GM13976 (cell line): ENCODE measurements at places on chromosomes 3 and 15.

DNA sequence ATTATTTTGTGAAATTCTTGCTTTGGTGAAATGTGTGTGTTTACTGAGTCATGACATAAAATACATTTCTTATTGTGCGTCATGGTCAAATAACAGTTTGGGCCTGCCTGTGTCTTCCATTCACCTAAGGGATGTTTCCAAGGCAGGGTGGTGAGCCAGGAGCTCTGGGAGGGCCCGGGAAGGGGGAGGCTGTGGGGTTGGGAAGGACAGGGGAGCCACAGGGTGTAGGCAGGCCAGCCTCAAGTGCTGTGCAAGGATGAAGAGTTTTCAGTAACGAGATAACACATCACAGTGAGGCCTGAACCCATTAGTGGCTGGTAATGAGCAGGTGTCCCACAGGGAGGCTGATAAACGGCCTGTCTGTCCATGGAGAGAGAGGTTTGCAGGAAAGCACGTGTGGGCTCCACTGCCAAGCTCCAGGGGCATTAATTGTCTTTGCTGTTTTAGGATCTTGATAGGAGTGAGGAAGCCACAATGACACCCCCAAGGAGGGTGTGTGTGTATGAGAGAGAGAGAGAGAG is 35.6 kb upstream of the SEC13 start:
- DNase-seq, result no peak

- no peak for DNase-seq
Observed at GRCh38 chr3:146050691-146051090, 110.3 kb downstream of the PLOD2 start.

GRCh38 chr3:13069495-13069894 is 3.7 kb downstream of the IQSEC1 start:
- DNase-seq, result peak; percentile 83

DNA sequence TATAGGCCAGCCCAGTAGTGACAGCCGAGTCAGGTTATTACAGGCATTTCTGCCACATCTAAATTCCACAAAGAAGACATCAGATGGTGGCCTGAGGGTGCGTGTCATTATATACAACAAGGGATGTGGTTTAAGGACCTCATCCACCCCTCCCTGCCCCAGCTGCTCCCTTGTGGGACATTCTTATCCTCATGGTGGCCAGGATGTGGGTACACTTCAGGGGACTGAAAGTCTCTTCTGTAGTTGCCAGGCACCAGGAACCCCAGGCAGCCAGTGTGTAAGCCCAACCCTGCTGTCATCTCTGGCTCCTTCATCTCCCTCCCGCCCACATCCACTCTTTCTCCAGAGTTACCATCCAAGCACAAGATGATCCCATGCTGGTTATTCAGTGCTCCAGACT is 224.9 kb upstream of the TOPAZ1 start:
- DNase-seq, result no peak

DNA sequence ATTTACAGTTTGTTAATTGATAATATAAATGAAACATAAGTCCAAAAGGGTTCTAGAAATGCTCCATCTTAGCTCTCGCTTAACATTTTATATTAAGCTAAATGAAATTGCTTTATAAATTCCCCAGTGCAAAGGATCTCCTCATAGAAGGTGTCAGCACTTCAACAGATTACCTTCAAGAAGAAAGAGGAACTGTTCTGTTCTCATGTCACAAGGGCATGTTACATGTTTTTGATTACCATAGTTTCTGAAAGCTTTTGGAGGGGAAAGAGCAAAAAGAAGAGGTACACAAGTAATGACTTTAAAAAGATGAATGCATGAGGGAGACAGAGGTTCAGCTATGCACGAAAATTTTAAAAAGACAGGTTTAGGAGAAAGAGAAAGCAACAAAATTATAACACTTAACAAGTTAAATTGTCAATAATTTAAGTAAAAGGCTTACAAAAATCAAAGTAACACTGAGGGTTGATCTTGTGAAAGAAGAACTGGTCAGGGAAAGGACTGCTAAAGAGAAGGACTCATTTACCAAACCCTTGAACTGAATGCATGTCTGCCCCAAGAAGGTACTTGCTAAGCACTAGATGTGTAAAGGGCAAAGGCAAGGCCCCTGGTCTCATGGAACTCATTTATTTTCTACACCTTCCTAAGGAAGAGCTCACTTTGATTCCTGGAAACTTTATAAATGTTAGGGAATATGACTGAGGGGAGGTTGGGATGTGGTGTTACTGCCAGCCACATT is 45.1 kb downstream of the CCDC191 start:
- DNase-seq, result peak; percentile 20

- DNase-seq, result no peak
Observed at GRCh38 chr3:126540951-126541627, 17.1 kb downstream of the CHST13 start.

GRCh38 chr15:48868536-48868935 is 9.4 kb upstream of the EID1 start:
- DNase-seq, result no peak

DNA sequence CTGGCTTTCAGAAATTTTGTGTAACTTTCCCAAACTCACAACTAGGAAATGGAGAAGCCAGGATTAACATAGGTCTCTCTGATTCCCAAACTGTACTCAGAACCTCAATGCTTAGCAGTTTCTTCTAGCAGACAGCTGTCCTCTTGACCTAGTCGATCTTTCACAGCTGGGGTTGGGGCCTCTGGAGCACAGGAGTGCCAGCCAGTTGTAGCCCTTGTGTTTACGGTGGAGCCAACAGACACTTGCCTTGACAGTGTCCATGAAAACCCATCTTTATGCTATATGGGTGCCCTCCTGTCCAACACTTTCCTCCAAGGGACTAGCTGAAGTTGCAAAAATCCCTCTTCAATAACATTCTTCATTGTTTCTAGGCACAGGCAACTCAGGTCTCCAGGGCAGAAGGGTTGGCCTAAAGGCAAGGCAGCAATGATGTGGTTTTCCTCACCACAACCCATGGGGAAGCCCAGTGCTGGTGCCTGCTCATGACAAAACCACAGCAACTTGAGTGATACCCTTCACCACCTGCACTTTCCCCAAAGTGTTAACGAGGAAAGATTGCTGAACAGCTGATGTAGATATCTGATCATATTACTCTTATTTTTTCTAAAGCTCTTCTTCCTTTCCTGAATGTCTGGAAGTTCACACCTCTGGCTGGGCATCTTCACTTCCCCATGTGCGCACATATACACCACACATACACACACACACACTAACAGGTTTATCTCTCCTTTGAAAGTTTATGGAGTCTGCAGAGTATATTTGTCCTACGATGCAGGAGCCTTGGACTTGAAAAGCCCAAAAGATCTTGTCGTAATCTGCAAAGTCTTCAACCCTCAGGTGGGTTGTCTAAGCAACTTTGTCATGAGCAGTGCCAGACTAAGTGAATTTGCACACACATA is 11.0 kb upstream of the KNG1 start:
- DNase-seq, result no peak

DNA sequence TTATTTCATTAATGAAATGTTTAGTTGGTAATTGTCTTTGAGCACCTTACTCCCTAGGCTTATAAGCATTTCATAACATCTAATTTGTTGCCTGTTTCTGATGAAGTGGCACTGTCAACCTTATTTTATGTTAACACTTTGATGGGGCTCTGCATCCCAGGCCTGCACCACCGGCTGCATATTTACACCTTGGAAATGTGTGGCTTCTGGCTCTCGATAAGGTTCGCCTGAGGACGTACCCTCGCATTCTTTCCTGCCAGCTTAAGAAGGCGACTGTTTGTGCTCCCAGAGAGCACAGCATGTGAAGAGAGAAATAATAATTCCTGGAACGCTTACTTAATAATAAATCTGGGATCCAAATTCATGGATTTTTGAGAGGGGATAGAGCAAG is 763.3 kb upstream of the CFAP20DC start:
- no peak for DNase-seq

DNA sequence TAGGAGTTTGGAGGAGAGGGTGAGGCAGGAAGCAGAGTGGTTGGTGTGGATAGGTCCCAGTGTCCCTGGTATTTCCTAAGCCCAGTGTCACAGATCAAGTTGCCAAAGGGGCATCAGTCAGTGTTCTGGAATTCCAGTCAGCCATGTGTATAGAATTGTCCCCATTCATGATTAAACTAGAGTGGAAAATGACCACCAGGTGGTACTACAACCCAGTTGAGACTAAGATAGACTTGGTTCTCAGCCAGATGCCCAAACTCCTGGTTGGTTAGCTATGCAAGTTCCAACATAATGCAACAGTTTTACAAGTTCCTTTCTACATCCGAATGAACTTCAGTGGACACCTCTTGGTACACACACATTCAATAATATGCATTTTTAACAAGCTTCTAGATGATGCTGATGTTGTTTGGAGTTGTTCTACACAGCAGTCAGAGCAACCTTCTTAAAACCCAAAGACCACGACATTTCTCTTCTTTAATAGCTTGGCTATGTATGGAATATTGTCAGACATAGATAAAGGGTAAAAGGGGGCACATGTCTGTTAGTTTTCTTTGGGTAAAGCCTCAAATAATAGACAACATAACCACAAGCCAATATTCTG is 8.4 kb upstream of the ATR start:
- DNase-seq, result no peak

- DNase-seq, result no peak
Observed at GRCh38 chr3:142337994-142338393, 109.8 kb downstream of the XRN1 start.

GRCh38 chr3:143848704-143849103 is 436 bp upstream of the SLC9A9 start:
- no peak for DNase-seq

GRCh38 chr3:141321109-141321497 is 47.2 kb upstream of the ZBTB38 start:
- no peak for DNase-seq

DNA sequence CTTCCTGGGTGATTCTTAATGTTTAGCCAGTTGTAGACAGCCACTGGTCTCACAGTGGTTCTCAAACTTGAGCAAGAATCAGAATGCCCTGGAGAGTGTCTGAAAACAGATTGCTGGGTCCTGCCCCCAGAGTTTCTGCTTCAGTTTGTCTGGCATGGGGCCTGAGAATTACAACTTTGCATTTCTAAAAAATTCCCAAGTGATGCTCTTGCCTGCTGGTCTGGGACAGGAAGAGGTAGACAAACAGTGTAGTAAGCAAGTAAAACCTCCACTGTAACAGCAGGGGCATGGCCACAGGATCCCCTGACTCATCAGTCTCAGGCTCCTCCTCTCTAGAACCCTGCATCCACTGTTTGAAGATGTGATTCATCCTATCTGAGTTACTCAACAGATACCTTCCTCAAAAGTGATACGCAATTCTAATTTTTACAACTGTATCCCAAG is 36.5 kb downstream of the DZIP1L start:
- no peak for DNase-seq

DNA sequence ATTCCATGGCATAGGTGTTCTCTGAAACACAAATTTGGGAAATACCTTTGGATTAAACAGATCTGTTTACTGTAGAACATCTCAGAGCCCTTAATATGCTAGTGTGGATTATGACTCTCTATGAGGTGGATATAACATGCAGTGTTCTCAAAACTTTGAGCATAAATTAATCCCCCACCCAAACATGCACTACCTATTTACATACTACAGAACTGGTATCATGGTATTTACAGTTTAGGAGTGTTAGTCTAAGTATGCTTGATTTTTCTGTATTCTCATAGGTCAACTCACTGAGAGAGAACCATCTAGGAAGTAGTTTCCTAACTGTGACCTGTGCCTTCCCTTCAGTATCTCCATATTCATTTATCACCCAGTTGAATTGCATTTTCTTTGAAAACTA is 30.9 kb upstream of the ZNF609 start:
- no peak for DNase-seq

DNA sequence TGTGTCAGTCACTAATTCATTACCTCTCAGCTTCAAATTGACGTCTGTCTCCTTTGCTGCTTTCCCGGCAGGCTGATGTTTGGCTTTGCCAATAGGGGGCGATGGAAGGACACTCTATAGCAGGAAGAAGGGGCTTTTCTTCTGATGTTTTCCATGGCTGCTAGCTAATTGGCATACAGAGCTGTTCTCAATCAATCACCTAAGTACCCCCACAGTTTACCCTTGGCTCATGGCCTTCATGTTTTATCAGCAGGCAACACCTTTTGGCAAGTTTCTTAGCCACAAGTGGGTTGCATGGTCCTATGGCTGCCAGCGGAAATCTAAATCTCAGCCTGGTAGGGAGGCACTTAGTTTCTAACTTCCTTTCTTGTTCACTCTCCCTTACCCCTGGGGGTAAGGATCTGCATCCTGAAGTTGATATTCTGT is 45.0 kb downstream of the ESYT3 start:
- DNase-seq, result peak; percentile 53

DNA sequence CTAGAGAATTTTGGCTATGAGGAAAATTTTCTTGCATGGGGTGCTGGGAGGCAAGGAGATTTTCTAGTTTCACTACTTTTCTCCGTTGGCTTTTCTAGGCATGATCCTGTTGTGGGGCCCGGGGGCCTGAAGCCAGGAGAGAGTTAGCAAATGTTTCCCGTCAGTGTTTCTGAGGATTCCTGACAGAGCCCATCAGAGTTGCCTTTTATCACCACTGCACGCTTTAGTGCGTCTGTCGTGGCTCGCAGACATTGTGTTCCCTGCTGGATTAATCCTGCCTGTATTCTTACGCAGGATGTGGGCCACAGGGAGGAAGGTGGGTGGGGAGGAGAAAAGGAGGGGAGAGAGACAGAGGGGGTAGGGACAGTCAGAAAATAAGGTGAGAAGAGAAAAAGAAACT is 18.1 kb upstream of the BOC start:
- no peak for DNase-seq

- DNase-seq, result no peak
Observed at GRCh38 chr15:94951538-94951937, 720.2 kb downstream of the MCTP2 start.

DNA sequence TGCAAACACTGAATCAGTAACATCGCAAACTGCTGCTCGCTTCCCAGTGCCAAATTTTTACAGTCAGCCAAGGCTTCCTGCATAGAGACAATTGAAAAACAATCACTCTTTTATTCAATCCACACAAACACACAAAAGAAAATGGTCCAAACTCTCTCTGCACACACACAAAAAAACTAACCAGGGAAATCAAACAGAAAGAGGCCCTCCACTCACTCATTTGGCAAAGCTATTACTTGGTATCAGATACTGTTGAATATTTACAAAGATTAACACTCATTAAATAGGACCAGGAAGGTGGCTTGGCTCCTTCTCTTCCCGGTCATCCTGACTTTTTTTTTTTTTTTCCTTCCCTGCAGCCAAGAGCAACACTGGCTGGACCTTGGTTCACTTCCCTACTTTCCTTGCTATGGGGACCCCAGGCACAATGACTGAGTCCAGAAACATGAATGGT is 62.4 kb upstream of the SPATA12 start:
- DNase-seq, result no peak

GRCh38 chr3:108359011-108359410 is 62.7 kb downstream of the HHLA2 start:
- no peak for DNase-seq

DNA sequence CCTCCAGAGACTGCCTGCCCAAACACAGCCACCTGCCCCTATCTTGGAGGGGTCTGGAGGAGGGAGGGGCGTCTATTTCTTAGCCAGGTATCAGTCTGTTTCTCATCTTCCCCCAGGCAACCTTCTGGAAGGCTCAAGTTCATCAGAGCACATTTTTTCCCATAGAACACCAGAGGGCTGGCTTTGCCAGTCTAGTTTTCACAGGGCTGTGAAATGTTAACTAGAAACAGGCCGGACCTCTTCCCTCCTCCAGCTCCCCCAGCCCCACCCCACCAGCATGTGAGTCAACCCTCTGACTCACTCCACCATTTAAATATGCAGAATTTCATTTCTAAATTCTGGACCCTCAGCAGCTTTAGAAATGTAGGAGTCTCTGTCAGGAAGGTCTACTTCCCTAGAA is 66.9 kb downstream of the SLCO2A1 start:
- DNase-seq, result no peak

- no peak for DNase-seq
Observed at GRCh38 chr3:16767006-16767405, 117.7 kb upstream of the PLCL2 start.
